ENCODE measurements at places on chromosomes 7 and 10.

DNA sequence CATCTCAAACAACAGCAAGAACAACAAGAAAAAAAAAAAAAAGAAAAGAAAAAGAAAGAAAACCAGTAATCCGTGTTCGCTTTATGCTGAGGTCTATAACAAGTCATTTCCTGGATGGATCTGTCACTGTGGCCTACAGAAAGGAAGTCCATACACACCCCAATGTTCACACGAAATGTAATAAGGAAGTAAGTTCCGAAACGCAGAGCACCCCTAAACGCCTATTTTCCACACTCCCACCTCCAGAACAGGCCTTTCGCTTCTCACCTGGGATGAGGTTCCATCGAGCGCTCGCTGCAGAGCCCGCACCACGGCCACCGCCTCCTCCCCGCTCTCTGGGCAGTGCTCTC lies 735 bp downstream of the ZNF394 start:
- H3K27ac ChIP-seq = peak overlapping the region; percentile 100
- peak overlapping the region; percentile 100 for H3K4me3 ChIP-seq
- no peak for DNase-seq
- H3K4me1 ChIP-seq = peaks cover 30% of the 10 kb centered on the region
- peaks cover 20% of the 10 kb centered on the region for H3K36me3 ChIP-seq
- H3K27me3 ChIP-seq = peaks cover 12% of the 10 kb centered on the region

GRCh38 chr10:80718024-80718423 lies 180.3 kb downstream of the SH2D4B start:
- no peaks in the 10 kb centered on the region for H3K4me1 ChIP-seq
- no peak overlapping the region for H3K4me3 ChIP-seq
- H3K27ac ChIP-seq = no peak overlapping the region
- no peaks in the 10 kb centered on the region for H3K27me3 ChIP-seq

GRCh38 chr7:154480817-154481216 lies 428.6 kb downstream of the DPP6 start:
- H3K27ac ChIP-seq = no peak overlapping the region
- H3K4me3 ChIP-seq = no peak overlapping the region

- no peak overlapping the region for H3K27ac ChIP-seq
- H3K4me3 ChIP-seq = no peak overlapping the region
- no peak for DNase-seq
- peaks cover 2% of the 10 kb centered on the region for H3K27me3 ChIP-seq
These were observed 6.4 kb upstream of the MMP21 start for GRCh38 chr10:125782054-125782453.

DNA sequence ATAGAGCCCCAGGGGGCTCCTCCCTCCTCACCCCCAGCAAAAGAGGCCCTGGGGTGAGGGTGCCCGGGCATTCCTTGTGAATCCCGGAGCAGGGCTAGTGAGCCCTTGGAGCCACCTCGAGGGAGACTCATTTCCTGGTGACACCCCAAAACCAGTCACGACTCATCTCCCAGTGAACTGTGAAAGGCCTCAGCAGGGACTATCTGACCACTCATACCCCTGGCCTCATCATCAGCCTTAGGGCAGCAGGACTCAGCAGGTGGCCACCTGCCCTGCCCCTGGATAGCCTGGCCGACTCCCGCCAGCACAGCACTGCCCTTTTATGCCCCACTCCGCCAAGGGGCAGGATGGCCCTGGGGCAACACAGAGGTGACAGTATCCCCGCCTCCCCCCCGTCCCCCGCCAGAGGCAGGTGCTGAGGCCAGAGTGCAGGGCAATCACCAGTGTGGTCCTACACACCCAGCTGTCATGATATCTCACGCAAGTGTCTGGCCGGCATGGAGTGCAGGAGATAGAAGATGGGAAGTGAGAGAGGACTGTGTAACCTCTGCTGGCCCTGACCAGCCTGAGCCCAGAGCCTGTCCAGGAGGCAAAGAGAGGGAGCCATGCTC lies 3.2 kb downstream of the SNCG start:
- peaks cover 9% of the 10 kb centered on the region for H3K36me3 ChIP-seq
- H3K4me1 ChIP-seq = peaks cover 39% of the 10 kb centered on the region
- DNase-seq = no peak
- H3K27me3 ChIP-seq = peaks cover 19% of the 10 kb centered on the region
- H3K4me3 ChIP-seq = no peak overlapping the region

GRCh38 chr10:100907175-100907574 lies 5.6 kb upstream of the SLF2 start:
- no peak overlapping the region for H3K27ac ChIP-seq
- H3K27me3 ChIP-seq = peaks cover 4% of the 10 kb centered on the region
- H3K36me3 ChIP-seq = no peaks in the 10 kb centered on the region

DNA sequence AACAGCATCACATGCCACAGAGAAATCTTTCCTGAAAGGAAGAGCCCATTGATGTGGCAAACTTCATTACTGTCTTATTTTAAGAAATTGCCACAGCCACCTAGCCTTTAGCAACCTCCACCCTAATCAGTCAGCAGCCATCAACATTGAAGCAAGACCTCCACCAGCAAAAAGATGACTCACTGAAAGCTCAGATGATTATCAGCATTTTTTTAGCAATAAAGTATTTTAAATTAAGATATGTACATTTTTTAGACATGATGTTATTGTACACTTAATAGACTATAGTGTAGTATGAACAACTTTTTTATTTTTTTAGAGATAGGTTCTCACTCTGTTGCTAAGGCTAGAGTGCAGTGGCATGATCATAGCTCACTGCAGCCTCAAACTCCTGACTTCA lies 14.8 kb downstream of the STEAP1B start:
- no peak for DNase-seq
- no peak overlapping the region for H3K27ac ChIP-seq
- peaks cover 6% of the 10 kb centered on the region for H3K27me3 ChIP-seq
- H3K36me3 ChIP-seq = peaks cover 9% of the 10 kb centered on the region
- no peak overlapping the region for H3K4me3 ChIP-seq

GRCh38 chr10:3397846-3398245 lies 225.3 kb upstream of the PITRM1 start:
- H3K27me3 ChIP-seq = peaks cover 15% of the 10 kb centered on the region
- H3K4me3 ChIP-seq = no peak overlapping the region
- DNase-seq = no peak

DNA sequence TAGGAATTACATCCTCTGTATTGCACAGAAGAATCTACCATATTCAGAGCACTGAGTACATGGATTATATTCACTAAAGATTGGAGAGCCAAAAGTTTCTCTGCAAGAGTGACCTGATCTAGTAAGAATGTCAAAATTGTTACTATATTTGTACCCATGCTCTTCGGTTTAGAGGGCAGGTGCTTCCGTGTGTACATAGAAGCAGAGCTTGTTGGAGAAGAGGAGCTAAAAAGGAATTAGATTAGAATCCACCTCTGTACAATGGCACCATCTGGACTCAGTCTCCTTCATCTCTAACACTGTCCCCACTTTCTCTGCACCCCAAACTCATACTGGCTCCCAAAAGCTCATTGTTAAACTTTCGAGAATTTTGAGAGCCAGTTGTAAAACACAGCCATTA lies 8.3 kb downstream of the CALD1 start:
- peaks cover 11% of the 10 kb centered on the region for H3K36me3 ChIP-seq
- peaks cover 3% of the 10 kb centered on the region for H3K27me3 ChIP-seq
- DNase-seq = no peak
- H3K4me3 ChIP-seq = no peak overlapping the region
- H3K4me1 ChIP-seq = peaks cover 23% of the 10 kb centered on the region

- peaks cover under 1% of the 10 kb centered on the region for H3K36me3 ChIP-seq
- H3K4me3 ChIP-seq = no peak within 1 kb of the TSS
- H3K27me3 ChIP-seq = peaks cover 4% of the 10 kb centered on the region
- no peaks in the 10 kb centered on the region for H3K4me1 ChIP-seq
- no peak within 1 kb of the TSS for H3K27ac ChIP-seq
- DNase-seq = no peak
These were observed at the start of gene MYH16 for GRCh38 chr7:99272476-99273045. TSS of gene MYH16 (plus strand) at chr7:99272839.

DNA sequence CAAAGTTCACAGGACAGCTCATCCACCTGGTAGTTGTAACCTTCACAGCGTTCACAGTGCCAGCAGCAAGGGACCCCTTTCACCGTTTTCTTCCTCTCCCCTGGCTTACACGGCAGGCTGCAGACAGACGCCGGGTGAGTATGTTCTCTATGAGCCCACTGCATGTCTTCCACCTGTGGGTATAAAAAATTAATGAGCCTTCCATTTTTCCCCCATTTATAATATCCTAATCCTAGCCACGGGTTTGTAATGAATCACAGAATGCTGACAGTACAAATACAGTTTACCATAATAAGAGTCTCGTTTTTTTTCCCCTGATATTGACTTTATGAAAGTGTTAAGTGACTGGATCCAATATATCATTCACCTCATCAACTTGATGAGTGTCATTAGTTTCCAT lies 719.0 kb downstream of the GRM8 start:
- H3K4me3 ChIP-seq = no peak overlapping the region
- no peaks in the 10 kb centered on the region for H3K36me3 ChIP-seq
- no peak overlapping the region for H3K27ac ChIP-seq
- H3K4me1 ChIP-seq = no peaks in the 10 kb centered on the region

DNA sequence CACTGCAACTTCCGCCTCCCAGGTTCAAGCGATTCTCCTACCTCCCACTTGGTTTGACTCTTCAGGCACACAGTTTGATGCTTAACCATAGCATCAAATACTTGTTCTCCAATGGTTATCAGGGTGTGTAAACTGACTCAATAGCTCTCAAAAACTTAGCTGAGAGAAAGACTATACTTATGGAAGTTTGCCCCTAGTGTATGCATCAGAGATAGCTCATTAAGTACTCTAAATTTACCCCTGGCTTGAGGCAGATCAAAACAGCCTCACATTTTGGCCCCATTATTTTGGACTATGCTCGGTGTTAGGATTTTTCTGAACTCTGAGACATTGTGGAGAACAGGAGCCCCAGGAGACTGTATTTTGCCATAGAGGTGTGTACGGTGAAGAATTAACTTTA lies 40.8 kb upstream of the SLC35B4 start:
- no peak overlapping the region for H3K4me3 ChIP-seq
- no peak overlapping the region for H3K27ac ChIP-seq
- DNase-seq = no peak
- no peaks in the 10 kb centered on the region for H3K4me1 ChIP-seq

- no peak overlapping the region for H3K27ac ChIP-seq
- no peaks in the 10 kb centered on the region for H3K4me1 ChIP-seq
- H3K27me3 ChIP-seq = peaks cover 7% of the 10 kb centered on the region
- DNase-seq = no peak
- H3K36me3 ChIP-seq = no peaks in the 10 kb centered on the region
These were observed 140.5 kb downstream of the FGFR2 start for GRCh38 chr10:121457729-121458128.

DNA sequence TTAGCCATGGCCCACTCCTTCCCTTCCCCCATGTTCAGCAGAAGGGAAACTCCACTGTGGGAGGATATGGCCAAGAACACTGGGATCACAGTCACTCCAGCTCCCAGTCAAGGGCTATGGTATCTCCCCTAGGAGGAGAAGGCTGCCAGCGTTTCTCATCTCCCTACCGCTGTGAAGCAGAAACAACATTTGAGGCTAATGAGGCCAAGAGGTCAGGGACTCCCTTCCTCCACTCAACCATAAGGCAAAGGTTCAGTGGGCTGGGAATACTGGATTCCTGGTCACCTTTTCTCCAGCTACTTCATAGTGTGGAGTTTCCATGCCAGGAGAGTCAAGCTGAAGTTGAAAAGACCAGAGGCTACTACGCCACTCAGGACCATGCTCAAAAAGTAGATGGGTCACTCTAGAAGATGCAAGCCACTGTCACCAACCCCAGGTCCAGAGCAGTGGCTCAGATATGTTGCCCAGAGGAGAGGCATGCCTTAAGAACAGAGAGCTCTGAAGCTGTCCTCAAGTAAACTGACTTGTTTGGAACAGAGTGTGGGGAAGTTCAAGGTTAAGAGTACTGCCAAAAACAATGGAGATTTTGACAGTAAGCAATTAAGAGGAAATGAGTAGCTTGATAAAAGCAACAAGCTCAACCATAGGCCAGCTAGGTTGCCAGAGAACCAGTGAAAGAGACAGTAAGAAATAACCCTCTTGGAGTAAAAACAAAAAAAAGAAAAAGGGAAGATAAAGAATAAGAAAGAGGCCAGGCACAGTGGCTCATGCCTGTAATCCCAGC lies 3.8 kb upstream of the TMEM140 start:
- no peak overlapping the region for H3K4me3 ChIP-seq
- H3K27ac ChIP-seq = no peak overlapping the region
- no peaks in the 10 kb centered on the region for H3K36me3 ChIP-seq
- no peaks in the 10 kb centered on the region for H3K27me3 ChIP-seq

- H3K4me3 ChIP-seq = no peak overlapping the region
- no peak overlapping the region for H3K27ac ChIP-seq
- peak; percentile 67 for DNase-seq
- peaks cover 7% of the 10 kb centered on the region for H3K27me3 ChIP-seq
These were observed 35.4 kb downstream of the C7orf25 start for GRCh38 chr7:42876182-42877068.

- H3K4me3 ChIP-seq = no peak overlapping the region
- no peak for DNase-seq
- peaks cover 18% of the 10 kb centered on the region for H3K27me3 ChIP-seq
- peaks cover 17% of the 10 kb centered on the region for H3K36me3 ChIP-seq
These were observed 182.4 kb downstream of the DNAJB6 start for GRCh38 chr7:157519246-157519645.

DNA sequence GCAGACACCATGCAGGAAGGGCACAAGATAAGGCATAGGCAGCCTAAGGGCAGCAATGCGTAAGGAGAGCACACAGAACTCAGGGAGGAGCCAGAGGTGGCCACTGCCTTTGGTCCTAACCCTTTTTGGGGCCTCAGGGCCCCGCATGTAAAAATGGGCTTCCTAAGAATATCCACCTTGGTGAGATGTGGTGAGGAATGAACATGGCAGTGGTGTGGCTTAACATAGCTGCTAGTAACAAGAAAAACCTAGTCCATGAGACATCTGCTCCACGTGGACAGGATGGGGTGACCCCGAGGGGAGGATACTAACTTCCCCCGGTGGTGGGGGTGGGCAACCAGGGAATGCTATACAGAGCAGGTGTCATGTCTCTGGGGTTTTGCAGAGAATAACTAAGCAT lies 18.0 kb downstream of the MAT1A start:
- no peaks in the 10 kb centered on the region for H3K4me1 ChIP-seq
- no peak for DNase-seq
- H3K27ac ChIP-seq = no peak overlapping the region

DNA sequence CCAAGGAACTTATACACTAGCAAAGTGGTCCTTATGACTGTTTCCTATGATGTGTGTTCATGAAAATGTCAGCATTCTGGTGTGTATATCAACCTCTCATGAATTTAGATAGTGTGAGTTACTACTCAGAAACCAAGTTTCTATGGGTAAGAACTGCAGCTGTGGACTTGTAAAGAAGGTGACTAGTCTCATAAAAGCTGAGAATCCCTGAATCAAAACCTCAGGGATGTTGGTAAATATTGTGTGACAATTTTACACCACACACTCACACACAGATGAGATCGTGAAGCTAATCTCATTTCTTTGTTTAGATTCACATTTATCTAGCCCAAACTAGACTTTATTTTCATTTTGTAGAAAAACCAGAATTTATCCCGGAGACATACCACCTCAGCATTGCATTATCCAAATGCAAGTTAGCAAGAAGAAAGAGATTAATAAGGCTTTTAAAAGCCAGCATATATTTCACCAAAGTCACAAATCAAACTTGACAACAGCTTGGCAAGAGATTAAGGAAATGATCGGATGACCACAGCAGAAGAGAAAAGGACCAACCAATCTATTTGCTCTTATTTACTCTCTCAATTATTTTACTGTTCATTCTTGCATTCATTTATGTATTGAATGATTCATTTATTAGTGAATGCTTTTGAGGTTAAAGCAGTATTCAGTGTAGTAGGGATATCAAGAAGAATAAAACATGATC lies 92.9 kb downstream of the PLXDC2 start:
- no peak for DNase-seq
- H3K27me3 ChIP-seq = no peaks in the 10 kb centered on the region
- H3K27ac ChIP-seq = no peak overlapping the region
- no peak overlapping the region for H3K4me3 ChIP-seq
